Activated CD4-positive, alpha-beta memory T cell treated with anti-CD3 and anti-CD28 coated beads for 36 hours (primary cell): ENCODE measurements at places on chromosomes 4 and X. TPM values are rescaled to one million over a fixed set of nuclear protein-coding genes. Genes with fewer than 3 reads are reported as not detected.

Gene MAGEA9B
- total RNA-seq = not detected

DNA sequence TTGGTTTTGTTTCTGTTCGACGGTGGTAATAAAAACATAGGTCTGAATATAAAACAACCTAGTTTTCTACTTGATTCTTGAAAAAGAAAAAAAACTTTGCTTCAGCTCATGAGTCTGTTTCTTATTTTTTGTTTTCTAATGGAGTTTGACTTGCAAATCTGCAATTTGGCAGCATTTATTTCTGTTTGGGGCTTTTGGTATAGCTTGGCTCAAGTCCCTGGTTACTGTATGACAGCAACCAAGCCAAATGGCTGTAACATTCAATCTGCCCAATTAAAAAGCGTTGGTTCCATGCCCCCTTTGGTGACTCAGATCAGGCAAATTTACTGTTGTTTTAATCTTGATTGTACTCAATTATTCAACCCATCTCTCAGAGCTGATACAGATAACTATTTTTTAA is 263.4 kb downstream of the GRIA3 start:
- no peak overlapping the region for H3K4me3 ChIP-seq
- H3K36me3 ChIP-seq = no peaks in the 10 kb centered on the region
- no peaks in the 10 kb centered on the region for H3K27me3 ChIP-seq
- no peaks in the 10 kb centered on the region for H3K4me1 ChIP-seq

DNA sequence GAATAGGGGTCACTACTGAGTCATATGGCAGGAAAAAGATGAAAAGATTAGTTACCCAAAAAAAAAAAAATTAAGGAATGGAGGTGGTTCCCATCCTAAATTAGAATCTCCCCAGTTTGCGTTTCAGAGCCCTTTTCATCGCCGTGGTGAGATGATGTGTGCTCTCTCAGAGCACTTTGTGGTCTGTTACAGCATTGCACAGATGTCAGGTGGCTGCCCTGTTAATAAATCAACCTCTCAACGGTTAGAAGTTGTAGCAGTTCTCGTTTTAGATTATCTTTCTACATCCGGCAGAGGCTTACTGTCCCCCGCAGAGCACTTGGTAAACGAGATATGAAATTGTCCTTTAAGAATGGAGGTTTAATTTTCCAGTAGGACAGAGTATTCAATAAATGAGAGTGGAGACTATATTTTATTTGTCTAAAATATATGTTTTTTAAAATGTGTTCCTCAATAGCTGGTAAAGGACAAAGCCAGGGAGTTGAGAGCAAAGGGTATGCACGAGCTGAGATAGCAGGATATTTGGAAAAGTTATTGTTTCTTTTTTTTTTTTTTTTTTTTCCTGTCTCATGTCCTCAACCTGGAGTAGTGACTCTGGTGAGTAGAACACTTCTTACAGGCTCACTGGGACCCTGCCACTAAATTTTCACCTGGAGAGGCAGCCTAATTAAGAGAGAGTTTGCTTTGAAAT is 26.9 kb downstream of the AFF1 start:
- H3K4me3 ChIP-seq = no peak overlapping the region
- H3K27me3 ChIP-seq = no peaks in the 10 kb centered on the region
- DNase-seq = no peak
- no peak overlapping the region for H3K27ac ChIP-seq
- H3K36me3 ChIP-seq = peaks cover 14% of the 10 kb centered on the region

Gene SLC26A1
- not detected for total RNA-seq

DNA sequence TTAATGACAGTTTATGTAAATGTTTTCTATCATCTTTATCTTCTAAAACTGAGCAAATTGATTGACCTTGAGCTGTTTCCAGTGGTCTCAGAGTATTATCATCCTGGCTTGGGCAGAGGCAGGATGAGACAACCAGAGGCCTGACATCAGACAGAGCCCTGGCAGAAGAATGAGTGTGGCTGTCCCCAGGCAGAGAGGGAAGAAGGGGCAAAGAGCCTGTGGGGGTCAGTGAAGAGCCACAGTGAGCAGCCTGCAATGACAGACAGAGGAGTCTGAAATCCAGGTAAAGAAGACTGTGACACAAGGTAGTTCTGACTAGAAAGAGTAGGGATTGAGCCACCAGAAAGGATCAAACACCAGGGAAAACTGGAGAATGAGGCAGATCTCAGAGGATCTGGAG is 182.4 kb upstream of the ARSJ start:
- H3K4me1 ChIP-seq = no peaks in the 10 kb centered on the region
- H3K4me3 ChIP-seq = no peak overlapping the region
- H3K27ac ChIP-seq = no peak overlapping the region
- no peaks in the 10 kb centered on the region for H3K36me3 ChIP-seq
- H3K27me3 ChIP-seq = no peaks in the 10 kb centered on the region

GRCh38 chrX:42691196-42691595 is 86.8 kb downstream of the PPP1R2C start:
- H3K27me3 ChIP-seq = no peaks in the 10 kb centered on the region
- peaks cover 3% of the 10 kb centered on the region for H3K4me1 ChIP-seq
- no peaks in the 10 kb centered on the region for H3K36me3 ChIP-seq
- no peak for DNase-seq
- H3K27ac ChIP-seq = no peak overlapping the region

Gene LGI2
- total RNA-seq = not detected

Gene HPSE
- total RNA-seq = 16.5 TPM

- no peak overlapping the region for H3K27ac ChIP-seq
- peaks cover 20% of the 10 kb centered on the region for H3K27me3 ChIP-seq
- H3K36me3 ChIP-seq = no peaks in the 10 kb centered on the region
- no peaks in the 10 kb centered on the region for H3K4me1 ChIP-seq
Observed at GRCh38 chr4:6395466-6396228, 76.8 kb downstream of the PPP2R2C start.

DNA sequence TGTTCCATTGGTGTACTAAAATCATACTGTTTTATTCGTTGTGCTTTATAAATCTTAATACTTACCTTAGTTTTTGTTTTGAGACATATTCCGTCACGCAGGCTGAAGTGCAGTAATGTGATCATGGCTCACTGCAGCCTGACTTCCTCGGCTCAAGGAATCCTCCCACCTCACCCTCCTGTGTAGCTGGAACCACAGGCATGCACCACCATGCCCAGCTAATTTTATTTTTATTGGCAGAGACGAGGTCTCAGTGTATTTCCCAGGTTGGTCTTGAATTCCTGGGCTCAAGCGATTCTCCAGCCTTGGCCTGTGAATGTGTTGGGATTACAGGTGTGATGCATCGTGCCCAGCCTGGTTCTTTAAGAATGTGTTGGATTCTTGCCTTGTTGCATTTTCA is 24.4 kb upstream of the DCK start:
- DNase-seq = no peak
- H3K4me1 ChIP-seq = no peaks in the 10 kb centered on the region
- no peak overlapping the region for H3K4me3 ChIP-seq
- no peak overlapping the region for H3K27ac ChIP-seq

Gene SPARCL1
- not detected for total RNA-seq
